NCI-H1436 treated with DMSO at 0.1 percent for 48 hours (cell line): ENCODE measurements at places on chromosomes 16 and 17.
A peak's percentile ranks its signal among the peaks of the same experiment; 100 is the strongest.

DNA sequence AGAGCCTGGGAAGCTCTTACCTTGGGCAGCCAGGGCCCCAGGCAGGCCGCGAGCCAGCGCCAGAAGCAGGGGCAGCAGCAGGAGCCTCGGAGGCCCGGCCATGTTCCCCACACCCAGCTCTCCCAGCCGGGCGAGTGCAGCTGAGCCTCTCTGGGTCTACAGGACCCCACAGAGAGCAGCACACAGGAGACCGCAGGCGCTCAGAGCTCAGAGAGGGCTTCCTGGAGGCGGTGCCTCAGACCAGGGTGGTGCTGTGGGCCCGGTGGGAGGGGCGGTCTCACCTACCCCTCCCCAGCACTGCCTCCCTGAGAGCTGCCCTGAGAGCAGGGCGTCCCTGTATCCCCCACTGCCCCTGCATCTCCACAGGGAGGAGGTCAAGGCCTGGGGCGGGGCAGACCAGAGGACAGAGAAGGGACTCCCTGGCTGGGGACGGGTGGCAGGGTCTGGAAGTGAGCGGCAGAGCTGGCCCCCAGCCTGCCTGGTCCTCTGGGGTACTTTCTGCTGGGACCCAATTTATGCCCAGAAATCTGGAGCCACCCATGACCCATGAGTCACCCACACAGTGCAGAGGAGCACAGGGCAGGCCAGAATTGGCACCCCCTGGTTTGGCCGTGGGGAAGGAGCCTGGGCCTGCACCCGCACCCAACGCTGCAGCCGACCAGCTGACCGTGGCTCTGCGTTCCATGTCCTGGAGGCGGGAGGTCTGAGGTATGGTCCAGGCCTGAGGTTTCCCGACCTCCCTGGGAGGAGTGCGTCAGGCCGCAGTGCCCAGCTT, at the start of gene CD7:
CD7 (minus strand) TSS at position 215 of the 775 bp plus-strand sequence; CDS start at position 102, 113 bp downstream.
- DNase-seq, result no peak

GRCh38 chr16:56609463-56609921, 1.1 kb downstream of the MT2A start:
- DNase-seq, result no peak

DNA sequence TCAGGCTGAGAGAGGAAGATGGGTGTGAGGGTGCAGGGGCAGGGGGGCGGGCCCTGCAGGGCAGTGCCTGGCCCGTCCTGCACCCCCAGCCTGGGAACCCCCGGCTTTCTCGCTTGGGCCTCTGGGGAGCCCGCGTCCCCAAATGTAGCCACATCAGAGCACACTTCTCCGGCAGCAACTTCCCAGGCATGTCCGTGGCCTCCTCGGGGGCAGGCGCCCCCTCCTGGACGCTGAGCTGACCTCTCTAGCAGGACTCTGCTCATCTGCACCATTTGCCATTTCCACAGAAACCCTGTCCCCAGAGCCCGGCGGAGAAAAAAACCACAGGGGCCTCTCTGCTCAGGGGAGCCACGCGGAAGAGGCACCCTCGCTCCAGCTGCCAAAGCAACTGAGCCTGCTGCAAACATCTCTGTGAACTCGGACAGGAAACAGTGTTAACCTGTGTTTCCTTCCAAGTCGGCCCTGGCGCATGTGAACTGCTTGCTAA, 63.4 kb downstream of the KLHDC4 start:
- no peak for DNase-seq

DNA sequence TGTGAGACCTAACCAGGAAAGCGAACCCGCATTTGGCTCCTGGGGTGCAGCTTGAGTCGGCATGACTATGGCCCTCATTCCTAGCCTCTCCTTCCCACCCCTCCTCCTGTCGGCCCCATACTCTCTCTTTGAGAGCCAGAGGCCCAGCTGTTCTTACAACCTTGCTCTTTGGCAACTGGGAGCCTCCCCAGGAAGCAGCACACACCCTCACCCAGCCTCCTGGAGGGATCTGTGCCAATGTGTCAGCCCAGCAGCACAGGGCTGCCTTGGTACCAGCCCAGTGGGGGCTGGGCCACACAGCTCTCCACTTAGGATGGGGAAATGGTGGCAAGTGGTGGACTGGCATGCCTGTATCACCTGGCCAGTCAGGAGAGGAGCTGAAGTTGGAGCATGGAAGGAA, 70.3 kb upstream of the LGALS9 start:
- DNase-seq, result no peak

- DNase-seq, result no peak
Measured at GRCh38 chr17:1073241-1073962, 76.5 kb downstream of the TIMM22 start.

- peak; percentile 80 for DNase-seq
Measured at GRCh38 chr17:58783380-58783779, 27.7 kb downstream of the PPM1E start.

GRCh38 chr17:66964930-66965800, 658 bp downstream of the CACNG4 start:
- no peak for DNase-seq

- no peak for DNase-seq
Measured at GRCh38 chr17:76714336-76714735, 3.6 kb upstream of the MXRA7 start.

- no peak for DNase-seq
Measured at GRCh38 chr17:58302919-58303585, 22.3 kb upstream of the MPO start.

DNA sequence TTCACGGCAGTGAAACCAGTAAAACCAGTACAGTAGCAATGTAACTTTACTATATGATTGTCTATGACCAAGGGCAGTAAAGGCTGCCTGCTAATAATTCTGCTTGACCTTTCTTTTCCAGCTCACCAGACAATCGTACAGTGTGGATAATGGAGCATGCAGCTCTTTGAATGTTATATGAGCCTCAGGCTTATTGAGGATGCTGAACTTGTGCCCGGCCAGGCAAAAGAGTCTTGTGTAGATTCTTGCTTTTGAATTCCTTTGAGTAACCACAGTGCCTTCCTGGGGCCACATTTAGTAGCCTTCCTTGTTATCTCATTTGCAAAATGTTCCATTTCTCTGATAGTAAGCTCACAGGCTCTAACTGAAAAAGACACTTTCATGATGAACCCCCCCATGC, 131.8 kb downstream of the CDH11 start:
- DNase-seq, result no peak

DNA sequence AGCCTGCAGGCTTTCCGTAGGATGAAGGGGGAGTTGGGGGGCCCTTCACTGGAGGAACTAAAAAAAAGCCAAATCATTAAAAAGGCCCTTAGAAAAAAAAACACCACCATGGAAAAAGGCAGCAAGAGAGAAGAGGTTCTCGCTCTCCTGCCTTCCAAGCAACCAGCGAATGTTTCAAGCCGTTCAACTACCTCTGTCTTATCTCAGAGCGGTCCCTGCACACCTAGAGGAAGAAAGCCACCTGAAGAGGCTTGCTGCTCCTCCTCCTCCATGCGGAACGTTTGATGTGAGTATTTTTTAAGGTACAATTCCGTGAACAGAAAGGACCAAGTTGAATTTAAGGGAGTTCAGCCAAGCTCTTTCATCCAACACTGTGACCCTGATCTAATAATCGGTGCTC, 9.2 kb downstream of the NXN start:
- no peak for DNase-seq

- DNase-seq, result no peak
Measured at GRCh38 chr17:4189280-4189679, 46.3 kb downstream of the CYB5D2 start.

DNA sequence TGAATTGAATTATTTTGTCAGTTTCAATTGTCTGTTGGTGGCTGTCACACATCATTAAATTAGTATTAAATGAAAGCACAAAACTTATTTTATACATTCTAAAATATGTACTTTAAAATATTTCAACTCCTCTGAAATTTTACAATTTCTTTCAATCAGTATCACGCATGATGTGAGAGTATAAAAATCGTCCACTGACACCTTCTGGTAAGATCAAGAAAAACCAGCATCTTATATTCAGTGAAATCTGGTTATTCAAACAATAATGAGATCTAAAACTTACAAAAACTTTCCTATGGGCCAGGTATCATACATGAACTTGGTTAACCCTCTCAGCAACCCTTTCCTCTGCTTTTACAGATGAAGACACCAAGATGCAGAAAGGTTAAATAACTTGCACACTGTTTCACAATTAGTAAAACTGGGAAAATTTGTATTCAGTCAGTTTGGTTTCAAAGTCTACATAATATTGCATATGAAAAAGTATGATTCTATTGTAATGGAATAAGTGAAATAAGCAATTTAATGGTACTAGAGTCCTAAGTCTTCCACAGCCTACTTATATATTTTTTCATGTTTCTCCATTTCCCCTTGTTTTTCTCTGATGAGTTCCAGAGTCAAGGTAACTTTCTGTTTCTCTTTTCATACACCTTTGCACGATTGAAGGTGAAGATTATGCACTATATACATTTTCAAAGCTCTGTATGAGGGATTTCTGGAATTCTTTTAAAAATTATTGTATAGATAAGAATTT, 58.7 kb downstream of the EFCAB5 start:
- DNase-seq, result no peak

- DNase-seq, result no peak
Measured at GRCh38 chr16:62546701-62547100, 510.5 kb upstream of the CDH8 start.

GRCh38 chr17:44788139-44788538, 29.4 kb downstream of the ADAM11 start:
- DNase-seq, result no peak

GRCh38 chr17:73824321-73824720, 180.1 kb upstream of the SDK2 start:
- DNase-seq, result no peak

GRCh38 chr16:66097751-66098150, 268.7 kb upstream of the CDH5 start:
- DNase-seq, result no peak

DNA sequence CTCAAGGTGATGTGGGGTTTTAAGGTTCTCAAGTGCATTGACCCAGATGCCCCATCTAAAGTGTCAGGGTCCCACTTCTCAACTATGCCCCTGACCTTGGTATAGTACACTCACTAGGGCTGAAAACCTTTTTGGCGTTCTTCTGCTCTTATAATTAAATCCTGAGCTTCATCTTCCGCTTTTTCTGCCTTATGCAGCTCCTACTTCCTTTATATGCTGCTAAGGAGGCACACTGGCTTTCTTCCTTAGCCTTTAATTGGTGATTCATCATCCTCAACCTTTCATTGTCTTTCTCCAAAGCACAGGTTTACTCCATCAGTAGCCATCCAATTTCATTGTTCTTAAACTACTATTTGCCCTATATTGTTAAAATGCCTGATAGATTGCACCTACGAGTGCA, 5.3 kb upstream of the NF1 start:
- no peak for DNase-seq

DNA sequence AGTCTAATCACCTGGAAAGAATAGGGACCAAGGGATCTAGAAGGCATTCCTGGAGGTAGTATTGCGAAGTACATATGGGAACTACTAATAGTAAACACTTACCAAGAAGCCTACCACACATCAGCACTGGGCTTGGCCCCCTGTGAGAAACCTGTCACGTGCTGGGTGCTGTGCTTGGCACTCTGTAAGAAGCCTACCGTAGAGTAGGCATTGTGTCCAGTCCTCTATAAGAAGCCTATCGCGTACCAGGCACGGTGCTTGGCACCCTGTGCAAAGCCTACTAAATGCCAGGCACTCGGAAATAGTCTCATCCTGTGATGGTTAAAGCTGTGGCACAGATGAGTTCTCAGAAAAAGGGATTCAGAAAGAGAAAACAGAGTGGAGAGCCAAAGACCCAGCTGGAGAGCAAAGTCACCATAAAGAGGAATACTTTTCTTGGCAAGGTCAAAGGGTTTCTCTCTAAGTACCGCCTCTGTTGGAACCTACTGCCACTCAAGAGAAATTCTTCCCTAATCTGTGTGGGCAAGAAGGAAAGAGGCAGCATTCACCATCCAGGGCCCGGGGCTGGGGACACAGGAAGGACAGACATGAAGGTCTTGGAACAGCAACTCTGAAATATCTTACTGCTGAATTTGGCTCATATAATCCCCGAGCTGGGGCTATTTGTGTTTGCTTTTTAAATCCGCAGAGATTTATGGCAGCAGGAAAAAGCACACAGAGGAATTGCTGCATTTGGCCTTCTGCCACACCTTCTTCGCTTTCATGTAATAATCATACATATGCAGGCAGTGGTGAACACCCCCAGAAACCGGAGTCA, 81.8 kb downstream of the VAT1L start:
- DNase-seq, result no peak

GRCh38 chr17:62724398-62725146, 83.5 kb downstream of the MARCHF10 start:
- no peak for DNase-seq

DNA sequence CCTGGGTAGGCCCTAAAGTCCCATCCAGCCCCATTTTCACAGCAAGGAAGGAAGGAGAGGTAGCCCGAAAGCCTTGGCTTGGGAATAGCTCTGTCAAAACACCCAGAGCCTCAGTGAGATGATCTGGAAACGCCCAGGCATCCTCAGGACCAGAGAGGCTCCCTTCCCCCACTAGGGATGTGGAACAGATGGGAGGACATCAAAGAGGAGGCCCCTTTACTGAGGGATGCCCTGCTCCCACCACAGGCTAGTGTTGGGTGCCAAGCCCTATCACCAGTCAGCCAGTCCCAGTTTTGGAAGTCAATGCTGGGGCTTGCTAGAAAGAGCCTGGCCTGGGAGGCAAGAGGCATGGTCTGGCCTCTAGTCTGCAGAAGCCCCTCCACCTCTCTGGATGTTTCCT, 4.7 kb downstream of the TPPP3 start:
- no peak for DNase-seq

GRCh38 chr16:76276745-76277438, at the start of gene CNTNAP4:
CNTNAP4 (plus strand) TSS chr16:76277401; CDS start chr16:76277663, 262 bp downstream.
- DNase-seq, result no peak

- no peak for DNase-seq
Measured at GRCh38 chr17:51322390-51323029, 62.2 kb downstream of the UTP18 start.

GRCh38 chr17:27569884-27570577, 61.0 kb upstream of the LGALS9 start:
- no peak for DNase-seq

DNA sequence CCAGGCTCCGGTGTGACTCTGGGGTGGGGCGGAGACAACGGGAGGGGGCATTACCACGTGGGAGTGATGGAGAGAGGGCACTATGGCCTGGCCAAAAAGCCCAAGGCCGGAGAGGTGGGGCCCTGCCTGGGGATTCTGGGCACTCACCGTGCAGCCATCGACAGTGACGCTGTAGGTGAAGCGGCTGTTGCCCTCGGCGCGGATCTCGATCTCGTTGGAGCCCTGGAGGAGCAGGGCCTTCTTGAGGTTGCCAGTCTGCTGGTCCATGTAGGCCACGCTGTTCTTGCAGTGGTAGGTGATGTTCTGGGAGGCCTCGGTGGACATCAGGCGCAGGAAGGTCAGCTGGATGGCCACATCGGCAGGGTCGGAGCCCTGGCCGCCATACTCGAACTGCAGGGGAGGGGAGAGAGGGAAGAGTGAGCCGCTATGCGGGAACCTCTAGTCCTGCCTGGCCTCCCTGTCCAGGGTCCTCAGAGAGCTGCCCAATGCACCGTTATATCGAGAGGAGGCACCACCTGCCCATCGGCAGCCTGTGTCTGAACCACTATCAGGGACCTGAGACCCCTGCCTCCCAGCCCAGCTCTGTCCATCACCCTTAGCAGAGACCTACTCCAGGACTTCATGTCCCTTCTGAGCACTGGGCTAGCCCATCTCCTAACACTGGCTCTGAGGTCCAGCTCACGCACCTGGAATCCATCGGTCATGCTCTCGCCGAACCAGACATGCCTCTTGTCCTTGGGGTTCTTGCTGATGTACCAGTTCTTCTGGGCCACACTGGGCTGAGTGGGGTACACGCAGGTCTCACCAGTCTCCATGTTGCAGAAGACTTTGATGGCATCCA, 15.6 kb downstream of the COL1A1 start:
- no peak for DNase-seq
